ENCODE measurements at places on chromosomes 2 and 18.

GRCh38 chr2:235204948-235205347 lies 253.1 kb downstream of the SH3BP4 start:
- DNase-seq = no peak

GRCh38 chr18:46759890-46760289 lies 3.0 kb upstream of the ST8SIA5 start:
- DNase-seq = no peak

- no peak for DNase-seq
These were observed 81.1 kb downstream of the RAPH1 start for GRCh38 chr2:203453858-203454451.

DNA sequence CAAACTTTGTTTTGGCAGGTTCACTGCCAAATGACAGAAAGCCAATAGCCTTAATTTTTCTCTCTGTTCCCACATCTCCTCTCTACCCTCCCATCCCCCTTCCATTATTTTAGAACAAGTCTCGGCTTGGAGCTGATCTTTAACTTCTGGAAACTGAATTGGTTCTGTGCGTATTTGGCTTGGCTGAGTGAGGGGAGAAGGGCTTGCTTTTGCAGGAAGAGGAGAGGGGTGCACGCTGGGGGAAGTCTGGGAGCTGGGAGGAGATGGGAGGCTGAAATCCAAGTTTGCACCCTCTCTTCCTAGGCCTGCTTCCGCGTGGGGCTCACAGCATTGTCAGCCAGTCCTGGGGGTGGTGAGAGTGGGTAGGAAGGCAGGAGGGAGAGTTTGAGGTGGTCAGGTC lies 176.1 kb upstream of the SPRED2 start:
- no peak for DNase-seq

- DNase-seq = no peak
These were observed 191.8 kb downstream of the IKZF2 start for GRCh38 chr2:212959471-212960117.

DNA sequence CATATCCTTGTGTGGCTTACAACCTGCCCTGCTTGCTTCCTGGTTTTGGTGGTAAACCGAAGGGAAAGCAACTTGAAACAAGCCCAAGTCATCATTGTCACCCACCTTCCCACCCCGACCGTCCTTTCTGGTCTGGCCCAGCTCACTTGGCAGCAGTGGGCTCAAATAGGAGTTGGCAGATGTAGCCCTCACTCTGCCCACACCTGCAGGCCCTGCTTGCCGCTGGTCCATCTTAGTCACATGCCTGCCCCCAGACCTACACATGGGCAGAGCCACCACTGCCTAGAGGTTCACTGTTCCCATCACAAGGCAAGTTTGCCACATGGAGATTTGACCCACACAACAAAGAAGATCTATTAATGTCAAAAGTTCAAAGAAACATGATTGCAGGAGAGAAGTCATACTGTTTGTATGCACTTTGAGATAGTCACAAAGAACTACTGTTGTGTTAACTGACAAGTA lies 9.3 kb downstream of the EIPR1 start:
- DNase-seq = no peak

DNA sequence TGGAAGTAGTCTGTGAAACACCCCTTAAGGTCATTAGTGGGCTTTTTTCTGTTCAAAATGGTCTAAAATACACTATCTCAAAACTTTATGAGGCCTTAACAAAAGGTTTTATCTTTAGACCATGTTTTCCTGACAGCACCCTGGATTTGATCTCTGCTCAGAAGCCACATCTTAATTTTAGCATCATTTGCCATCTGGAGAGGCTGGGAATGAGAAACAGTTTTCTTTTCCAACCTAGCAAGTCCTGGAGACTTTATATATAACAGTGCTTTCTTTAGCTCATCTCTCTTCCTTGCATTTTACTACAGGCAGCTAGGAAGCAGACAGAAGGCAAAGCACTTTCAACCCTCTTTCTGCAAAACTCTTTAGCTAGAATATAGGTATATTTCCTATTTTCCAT lies 62.7 kb upstream of the CYTIP start:
- DNase-seq = no peak
